ENCODE measurements at places on chromosomes 2 and 18.

GRCh38 chr2:196101325-196101991, 32.8 kb upstream of the DNAH7 start:
- peak; percentile 91 for DNase-seq

DNA sequence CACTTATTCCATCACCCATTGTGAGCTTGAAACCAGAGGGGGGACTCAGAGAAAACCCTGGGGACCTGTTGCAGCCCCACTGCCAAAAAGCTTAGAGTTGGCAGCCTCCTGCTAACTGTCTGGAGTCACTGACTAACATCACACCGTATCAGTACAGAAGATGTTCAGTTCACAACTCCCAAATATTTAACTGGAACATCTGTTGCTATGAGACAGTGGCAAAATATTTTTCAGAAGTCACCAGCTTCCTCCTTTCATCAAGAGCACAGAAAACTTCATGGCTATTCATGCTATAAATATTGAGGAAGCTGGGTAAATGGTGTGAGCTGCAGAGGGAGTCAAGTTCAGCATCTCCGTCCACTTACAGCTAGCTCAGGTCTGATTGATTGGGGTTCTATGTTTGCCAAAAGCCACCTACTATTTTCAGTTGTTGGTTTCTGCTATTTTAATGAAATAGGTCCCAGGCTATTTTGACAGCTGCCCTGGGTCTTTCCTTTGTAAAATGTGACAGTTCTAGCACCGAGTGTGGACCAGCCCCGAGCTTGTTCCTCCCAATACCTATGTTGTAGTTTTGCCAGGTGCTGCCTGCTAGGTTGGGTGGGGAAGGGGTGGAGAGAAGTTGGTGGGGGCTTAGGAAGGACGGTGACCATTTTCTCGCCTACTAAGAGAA, 9.8 kb downstream of the TUBB6 start:
- peak; percentile 82 for DNase-seq

DNA sequence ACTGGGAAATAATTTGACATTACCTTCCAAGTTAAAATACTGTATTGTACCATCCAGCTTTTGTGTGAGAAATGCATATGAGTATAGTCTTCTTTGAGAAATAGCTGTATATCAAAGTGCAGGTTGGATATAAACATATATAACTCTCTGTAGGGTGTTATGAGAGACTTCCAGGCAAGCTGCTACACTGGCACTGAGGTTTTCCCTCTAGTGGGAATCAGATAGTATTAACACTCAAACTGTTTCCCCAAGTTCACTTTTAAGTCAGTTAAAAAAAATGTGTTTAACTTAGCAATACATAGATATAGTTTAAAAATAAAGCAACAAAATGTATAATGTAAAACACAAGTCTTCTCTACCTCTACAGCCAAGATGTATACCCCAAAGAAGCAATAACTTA, 368.4 kb upstream of the SLC8A1 start:
- no peak for DNase-seq

DNA sequence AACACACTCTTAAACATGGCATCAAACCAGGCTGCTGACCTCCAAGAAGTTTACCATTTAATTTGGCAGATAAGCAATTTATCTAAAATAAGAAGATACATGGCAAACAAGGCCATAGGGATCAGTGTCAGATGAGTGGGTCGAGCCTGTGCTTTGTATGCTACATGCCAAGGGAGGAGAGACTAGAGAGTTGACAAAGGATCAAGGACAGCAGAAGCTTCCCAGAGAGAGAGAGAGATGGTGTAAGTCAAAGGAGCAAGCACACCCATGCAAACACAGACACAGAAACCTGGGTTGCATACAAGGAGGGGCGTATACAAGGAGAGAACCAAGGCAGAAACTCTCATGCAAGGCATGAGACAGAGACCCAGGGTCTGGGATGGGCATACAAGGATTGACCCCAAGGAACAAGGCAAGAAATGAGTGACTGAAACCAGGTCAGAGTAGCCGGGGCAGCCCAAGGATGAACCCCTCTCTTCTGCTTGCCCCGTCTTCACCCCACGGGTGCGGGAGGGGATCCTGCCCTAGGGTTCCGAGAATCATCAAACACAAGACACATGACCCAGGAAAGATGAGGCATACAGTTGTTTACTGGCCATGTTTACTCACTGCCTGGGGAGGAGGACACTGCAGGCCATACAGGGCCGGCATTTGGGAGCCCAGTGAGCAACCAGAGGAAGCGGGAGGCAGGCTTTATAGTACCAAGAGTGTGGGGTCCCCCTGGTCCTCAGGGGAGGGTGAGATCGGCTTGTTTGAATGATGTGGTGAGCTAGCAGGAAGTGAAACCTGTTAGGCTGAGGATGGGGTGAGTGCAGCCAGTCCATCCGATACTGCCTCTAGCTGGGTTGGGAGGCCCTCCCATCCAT, 529.2 kb upstream of the ID2 start:
- no peak for DNase-seq

DNA sequence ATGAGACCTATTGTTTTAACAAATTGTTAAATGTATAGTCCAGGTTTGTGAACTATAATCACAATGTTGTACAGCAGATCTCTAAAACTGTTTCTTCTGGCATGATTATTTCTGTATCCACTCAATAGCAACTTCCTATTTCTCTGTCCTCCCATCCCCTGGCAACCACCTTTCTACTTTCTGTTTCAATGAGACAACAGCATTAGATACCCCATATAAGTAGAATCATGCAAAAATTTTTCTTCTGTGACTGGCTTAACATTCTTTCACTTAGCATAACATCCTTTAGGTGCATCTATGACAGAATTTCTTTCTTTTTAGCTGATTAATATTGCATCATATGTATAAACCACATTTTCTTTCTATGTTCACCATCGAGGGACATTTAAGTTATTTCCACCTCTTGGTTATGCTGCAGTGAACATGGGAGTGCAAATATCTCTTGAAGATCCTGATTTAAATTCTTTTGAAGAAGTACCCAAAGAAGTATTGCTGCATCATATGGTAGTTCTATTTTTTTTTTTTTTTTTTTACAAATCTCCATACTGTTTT, 713.5 kb downstream of the LRP1B start:
- peak; percentile 55 for DNase-seq

- peak; percentile 77 for DNase-seq
Measured at GRCh38 chr2:209471037-209471436, 47.2 kb downstream of the MAP2 start.

DNA sequence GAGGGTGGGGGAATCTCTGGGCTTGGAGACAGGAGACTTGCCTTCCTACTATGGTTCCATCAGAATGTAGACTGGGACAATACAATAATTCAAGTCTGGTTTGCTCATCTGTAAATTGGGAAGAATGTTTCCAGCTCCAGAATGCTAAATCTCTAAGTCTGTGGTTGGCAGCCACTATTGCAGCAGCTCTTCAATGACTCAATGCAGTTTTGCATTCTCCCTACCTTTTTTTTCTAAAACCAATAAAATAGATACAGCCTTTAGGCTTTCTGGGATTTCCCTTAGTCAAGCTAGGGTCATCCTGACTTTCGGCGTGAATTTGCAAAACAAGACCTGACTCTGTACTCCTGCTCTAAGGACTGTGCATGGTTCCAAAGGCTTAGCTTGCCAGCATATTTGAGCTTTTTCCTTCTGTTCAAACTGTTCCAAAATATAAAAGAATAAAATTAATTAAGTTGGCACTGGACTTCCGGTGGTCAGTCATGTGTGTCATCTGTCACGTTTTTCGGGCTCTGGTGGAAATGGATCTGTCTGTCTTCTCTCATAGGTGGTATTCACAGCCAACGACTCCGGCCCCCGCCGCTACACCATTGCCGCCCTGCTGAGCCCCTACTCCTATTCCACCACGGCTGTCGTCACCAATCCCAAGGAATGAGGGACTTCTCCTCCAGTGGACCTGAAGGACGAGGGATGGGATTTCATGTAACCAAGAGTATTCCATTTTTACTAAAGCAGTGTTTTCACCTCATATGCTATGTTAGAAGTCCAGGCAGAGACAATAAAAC, 6.5 kb downstream of the TTR start:
- DNase-seq: no peak

GRCh38 chr2:182043021-182043420, 57.4 kb downstream of the PPP1R1C start:
- no peak for DNase-seq

- no peak for DNase-seq
Measured at GRCh38 chr2:214127170-214127569, 283.7 kb upstream of the VWC2L start.

DNA sequence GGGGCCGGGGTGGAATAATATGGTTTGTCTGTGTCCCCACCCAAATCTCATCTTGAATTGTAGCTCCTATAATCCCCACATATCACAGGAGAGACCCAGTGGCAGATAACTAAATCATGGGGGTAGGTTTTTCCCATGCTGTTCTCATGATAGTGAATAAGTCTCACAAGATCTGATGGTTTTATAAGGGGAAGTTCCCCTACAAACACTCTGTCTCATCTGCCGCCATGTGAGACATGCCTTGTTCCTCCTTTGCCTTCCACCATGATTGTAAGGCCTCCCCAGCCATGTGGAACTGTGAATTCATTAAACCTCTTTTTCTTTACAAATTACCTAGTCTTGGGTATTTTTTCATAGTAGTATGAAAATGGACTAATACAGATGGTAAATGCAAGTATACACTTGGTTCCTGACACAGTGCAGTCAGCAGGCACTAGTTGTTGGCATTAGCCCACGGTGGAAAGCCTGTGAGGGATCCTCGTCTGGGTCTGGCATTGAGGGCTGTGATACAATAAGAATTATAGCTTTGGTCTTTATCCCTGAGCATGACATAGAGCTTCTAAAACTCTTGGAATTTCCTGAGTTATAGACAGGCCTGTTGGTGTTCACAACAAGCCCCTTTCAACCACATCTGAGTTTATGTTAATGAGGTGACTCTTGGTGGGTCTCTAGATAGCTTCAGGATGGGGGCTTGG, 135.8 kb downstream of the CABLES1 start:
- no peak for DNase-seq

- peak; percentile 36 for DNase-seq
Measured at GRCh38 chr2:239157771-239158170, 243.0 kb downstream of the HDAC4 start.

GRCh38 chr2:554444-554843, 122.8 kb downstream of the TMEM18 start:
- no peak for DNase-seq

- DNase-seq: no peak
Measured at GRCh38 chr18:24862201-24862816, 401.9 kb downstream of the HRH4 start.

DNA sequence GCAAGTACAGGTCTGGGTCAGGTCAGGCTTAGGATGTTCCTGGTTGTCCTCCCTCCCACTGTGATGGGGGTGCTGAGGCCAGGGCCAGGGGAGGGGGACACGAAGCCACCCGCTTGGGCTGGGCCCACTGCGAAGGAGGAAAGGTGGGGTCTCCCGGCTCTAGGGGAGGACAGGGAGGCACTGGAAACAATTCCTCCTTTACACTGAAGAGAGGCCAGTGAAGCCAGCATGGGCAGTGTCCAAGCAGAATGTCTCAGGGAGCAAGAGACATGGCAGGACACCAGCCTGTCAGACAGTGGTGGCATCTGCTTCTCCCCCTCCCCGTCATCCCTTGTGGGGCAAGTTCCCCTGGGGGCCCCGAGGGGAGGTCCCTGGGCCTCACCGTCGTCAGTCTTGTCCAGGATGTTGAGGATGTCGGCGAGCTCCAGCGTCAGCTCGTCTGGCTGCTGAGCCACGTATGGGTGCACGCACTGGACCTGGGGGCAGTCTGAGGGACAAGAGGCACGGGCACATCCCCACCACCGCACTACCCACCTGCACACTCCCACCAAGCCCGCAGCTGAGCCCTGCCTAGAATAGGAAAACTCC, 10.8 kb downstream of the SNORC start:
- DNase-seq: no peak

DNA sequence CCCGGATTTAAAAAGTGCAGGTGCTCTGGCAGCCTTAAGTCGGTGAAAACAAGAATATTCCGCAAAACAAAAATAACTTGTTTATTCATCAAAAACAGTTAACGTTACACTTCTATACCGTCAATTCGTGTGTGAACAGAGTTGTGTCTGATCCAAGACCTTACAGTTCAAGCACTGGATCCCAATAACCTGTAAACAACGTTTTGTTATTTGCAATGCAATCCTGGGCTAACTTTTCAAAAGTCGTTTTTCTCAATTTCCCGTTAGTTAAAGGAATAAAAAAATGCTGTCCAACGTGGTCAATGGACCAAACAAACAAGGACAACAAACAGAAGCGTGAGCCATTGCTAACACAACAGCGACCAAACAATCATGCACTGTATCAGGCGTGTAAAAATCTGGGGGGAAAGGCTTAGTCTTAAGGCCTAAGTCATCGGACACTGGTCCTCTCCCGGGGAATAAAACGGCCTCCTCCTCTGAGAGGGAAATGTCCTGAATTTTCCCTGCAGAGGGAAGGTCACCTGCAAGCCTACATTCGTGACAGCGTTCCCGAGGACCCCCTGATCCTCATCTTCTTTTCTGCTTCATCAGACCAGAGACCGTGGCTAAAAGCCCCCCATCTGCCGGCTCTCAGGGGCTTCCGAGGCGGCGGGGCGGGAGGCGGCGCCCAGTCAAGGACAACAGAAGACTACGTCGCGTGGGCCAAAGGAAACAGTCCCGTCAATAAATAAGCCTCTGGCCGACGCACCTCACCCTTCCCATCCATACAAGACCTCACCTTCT, 490 bp downstream of the NDUFS1 start:
- peak; percentile 37 for DNase-seq

GRCh38 chr2:176856683-176857082, 355.9 kb upstream of the HNRNPA3 start:
- no peak for DNase-seq

DNA sequence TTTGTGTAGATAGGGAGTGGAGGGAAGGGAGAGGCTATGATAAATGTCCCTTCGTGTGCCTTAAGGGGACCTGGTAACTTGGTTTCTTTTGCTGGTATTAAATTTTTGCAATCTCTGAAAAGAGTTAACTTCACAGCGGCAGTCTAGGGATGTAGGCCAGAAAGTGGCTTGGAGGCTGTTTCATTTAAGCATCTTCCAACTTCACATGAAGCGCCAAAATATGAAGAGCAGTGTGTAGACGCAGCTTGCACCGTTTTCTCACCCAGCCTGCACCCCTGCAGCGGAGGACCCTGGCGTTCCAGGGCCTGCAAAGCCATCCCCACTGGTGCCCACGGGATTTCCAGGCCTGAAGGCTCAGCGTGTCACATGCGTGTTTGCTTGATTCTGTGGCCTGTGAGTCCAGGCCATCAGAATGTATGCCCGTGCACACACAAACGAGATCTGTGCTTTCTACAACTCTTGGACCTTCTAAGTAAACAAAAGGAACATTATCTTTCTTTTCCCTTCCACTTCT, 87.2 kb upstream of the EPB41L3 start:
- no peak for DNase-seq

Data from choroid plexus epithelial cell (primary cell).